ENCODE measurements at places on chromosomes 11 and 22. TPM values are rescaled to one million over a fixed set of nuclear protein-coding genes. Genes with fewer than 3 reads are reported as not detected.
A peak's percentile ranks its signal among the peaks of the same experiment; 100 is the strongest.

The KRTAP5-7 gene
- total RNA-seq: 0.46 TPM

The B3GAT1 gene
- total RNA-seq: 1.2 TPM

The ALDH3B1 gene
- 95.9 TPM for total RNA-seq

The ACRV1 gene
- total RNA-seq: not detected

The SAA2 gene
- total RNA-seq: 4.2 TPM

The LAYN gene
- total RNA-seq: 17.5 TPM

The CNGA4 gene
- not detected for total RNA-seq

The SHISAL1 gene
- total RNA-seq: 1.0 TPM

DNA sequence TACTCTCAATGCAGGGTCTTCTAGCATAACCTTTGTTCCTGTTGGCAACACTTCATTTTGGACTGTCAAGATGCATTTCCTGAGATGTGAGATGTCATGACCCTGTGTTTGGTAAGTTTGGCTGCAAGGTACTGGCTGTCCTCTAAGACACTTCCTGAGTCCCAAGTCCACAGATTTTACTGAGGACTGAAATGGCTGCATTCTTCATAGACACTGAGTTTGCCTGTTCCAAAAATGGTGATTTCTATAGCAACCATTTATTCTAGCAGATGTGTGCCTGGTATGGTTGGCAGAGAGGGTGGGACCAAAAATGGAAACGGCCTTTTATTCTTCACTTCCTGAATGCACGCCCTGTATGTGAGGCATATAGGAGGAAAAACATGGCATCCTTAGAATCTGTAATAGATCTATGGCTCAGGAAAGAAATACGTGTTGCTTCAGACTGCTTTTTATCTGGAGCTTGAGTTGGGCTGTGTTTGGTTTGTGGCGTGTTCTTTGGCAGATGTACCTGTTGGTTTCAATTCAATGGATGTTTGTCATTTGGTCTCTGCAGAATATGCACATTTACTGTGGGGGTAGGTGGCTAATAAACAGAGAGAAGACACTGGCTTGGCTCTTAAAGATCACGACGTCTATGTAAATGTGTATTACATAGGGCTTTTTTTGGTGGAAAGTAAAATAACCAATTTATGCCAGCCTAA lies 62.4 kb downstream of the ZBTB16 start:
- no peak for DNase-seq
- H3K4me3 ChIP-seq: no peak overlapping the region
- peak overlapping the region; percentile 24 for H3K27ac ChIP-seq
- peaks cover 52% of the 10 kb centered on the region for H3K4me1 ChIP-seq
- no peaks in the 10 kb centered on the region for H3K27me3 ChIP-seq
- peaks cover 25% of the 10 kb centered on the region for H3K36me3 ChIP-seq

DNA sequence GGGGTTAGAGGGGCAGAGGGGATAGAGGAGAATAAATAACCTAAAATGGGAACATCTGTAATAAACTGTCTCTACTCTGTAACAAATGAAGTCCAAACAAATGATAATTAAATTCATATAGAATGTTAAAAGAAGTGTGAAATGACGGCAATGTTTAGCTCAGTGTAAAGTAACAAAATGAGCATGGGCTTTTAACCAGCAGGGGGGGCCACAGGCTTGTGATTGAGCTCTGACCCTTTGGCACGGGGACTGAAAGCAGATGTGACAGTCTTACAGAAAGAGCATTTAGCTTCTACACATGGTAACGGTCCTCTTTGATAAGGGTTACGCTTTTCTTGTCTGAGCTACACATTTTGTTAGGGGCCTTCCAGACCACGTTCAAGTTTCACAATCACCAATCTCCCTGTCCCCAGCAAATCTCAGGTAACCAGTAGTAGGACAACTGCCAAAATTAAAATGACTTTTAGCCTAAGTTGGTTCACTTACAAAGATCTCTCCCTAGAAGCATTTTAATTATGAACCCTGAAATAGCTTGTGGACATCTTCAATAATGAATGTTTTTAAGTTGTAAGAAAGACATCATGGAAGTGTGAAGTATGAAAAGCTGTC lies 262.5 kb downstream of the DCDC1 start:
- peak; percentile 57 for DNase-seq
- H3K27ac ChIP-seq: no peak overlapping the region
- H3K27me3 ChIP-seq: no peaks in the 10 kb centered on the region
- no peaks in the 10 kb centered on the region for H3K4me1 ChIP-seq

- H3K27ac ChIP-seq: no peak overlapping the region
- no peak overlapping the region for H3K4me3 ChIP-seq
- no peak for DNase-seq
- no peaks in the 10 kb centered on the region for H3K4me1 ChIP-seq
- H3K27me3 ChIP-seq: no peaks in the 10 kb centered on the region
- peaks cover 33% of the 10 kb centered on the region for H3K36me3 ChIP-seq
These were observed 53.9 kb upstream of the PHOX2A start for GRCh38 chr11:72297828-72298227.

DNA sequence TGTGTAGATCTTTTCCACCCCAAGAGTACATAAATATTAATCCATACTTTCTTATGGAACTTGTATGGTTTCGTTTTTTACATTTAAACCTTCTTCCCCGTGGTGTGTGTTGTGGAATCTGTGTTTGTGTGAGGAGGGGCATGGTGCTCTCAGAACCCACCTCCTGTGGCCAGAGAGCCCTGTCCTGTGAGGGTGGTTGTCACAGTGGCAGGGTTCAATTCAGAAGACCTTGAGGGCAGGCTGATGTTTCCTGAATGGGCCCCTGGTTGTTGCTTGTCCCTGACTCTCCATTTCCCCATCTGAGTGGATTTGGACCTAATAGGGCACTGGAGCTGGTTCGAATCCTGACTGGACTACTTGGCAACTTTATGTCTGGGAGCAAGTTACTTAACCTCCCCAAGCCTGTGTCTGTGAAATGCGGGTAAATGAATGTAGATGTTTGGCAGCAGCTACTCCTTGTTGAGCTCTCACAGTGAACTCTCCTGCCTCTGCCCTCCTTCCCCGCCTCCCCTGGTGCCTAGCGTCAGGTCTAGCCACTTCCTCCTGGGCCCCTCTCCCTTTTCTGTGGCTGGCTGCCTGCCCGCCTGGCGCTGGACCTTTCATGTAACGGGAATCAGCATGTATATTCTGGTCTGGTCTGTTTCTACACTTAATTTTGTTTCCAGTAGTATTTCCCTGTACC lies 7.3 kb downstream of the NEAT1 start:
- peak overlapping the region; percentile 63 for H3K27ac ChIP-seq
- DNase-seq: peak; percentile 87
- peaks cover 64% of the 10 kb centered on the region for H3K4me1 ChIP-seq
- H3K36me3 ChIP-seq: peaks cover 57% of the 10 kb centered on the region

DNA sequence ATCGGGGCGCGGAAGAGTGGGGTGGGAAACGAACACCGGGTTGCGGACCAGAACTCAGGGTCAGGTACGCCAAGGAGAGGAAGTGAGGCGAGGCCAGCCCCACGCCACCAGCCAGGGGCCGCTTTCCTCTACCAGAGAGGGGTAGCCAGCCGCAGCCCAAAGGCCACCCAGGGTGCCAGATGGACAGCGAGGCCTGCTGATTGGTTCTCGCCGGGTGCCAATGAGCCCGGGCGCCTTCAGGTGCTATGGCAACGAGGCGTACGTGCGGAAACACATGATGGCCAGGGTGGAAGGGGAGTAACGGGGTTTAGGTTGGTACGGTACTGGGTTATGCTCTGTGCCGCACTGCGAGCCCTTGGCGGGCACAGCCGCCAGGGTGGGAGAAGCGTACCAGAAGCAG lies 128.9 kb downstream of the SERGEF start:
- no peaks in the 10 kb centered on the region for H3K4me1 ChIP-seq
- no peaks in the 10 kb centered on the region for H3K27me3 ChIP-seq
- H3K4me3 ChIP-seq: no peak overlapping the region
- DNase-seq: no peak

DNA sequence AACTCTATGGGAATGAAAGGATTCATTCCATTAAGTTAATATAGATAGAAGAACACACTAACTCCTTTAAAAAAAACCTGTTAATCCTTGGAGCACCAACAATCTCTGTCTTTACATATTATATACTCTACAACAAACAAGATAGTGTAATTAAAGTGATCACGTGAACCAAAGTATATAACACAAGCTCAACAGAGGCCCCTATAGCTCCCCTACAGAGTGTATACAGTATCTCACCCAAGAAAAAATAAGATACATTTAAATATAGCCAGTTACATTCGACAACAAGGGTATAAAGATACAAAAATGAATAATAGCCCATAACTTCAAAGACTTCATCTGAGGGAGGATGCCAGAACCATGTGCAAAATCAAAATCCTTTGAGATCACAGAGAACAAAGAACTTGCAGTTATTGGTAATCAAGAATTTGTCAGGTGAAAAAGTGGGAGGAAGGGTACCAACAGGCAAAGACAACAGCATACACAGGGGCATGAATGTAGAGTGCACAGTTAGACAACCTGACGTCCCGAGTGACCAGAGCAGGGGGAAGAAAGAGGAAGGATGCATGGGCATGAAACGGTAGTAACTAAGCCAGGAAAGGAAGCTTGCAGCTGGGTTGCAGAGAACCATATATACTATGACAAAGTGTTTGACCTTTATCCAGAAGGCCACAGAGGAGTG lies 4.7 kb downstream of the FCHSD2 start:
- no peak for DNase-seq

- H3K4me3 ChIP-seq: no peak overlapping the region
- no peak for DNase-seq
- no peaks in the 10 kb centered on the region for H3K27me3 ChIP-seq
- no peaks in the 10 kb centered on the region for H3K4me1 ChIP-seq
- H3K36me3 ChIP-seq: no peaks in the 10 kb centered on the region
These were observed 57.6 kb downstream of the DLG2 start for GRCh38 chr11:85569525-85569924.

DNA sequence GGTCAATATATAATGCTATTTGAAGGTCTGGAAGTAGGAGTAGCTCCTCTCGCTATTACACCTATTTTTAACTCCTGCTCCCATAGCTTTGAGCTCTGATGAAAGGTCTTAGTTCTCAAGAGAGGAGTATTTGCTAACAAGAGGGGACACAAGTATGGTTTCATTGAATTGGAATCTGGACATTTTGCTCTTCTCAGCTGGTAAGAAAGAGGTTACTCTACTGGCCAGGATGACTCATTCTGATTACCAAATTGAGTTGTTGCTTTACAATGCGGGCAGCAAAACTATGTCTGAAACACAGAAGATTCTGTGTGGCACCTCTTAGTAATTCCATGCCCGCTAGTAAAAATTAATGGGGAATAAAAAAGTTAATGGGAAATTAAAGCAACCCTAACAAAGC lies 63.6 kb upstream of the EP300 start:
- H3K27ac ChIP-seq: peak overlapping the region; percentile 58
- H3K4me3 ChIP-seq: no peak overlapping the region
- no peak for DNase-seq
- no peaks in the 10 kb centered on the region for H3K27me3 ChIP-seq

- H3K36me3 ChIP-seq: no peaks in the 10 kb centered on the region
- no peaks in the 10 kb centered on the region for H3K4me1 ChIP-seq
- no peak overlapping the region for H3K4me3 ChIP-seq
- H3K27me3 ChIP-seq: no peaks in the 10 kb centered on the region
- no peak overlapping the region for H3K27ac ChIP-seq
These were observed 413.6 kb downstream of the OPCML start for GRCh38 chr11:133118563-133119268.

- peaks cover 9% of the 10 kb centered on the region for H3K4me1 ChIP-seq
- H3K4me3 ChIP-seq: no peak overlapping the region
- H3K27ac ChIP-seq: no peak overlapping the region
These were observed 61.1 kb downstream of the WNT7B start for GRCh38 chr22:45915841-45916240.

GRCh38 chr11:30045921-30046577 lies 29.2 kb upstream of the KCNA4 start:
- H3K36me3 ChIP-seq: no peaks in the 10 kb centered on the region
- no peak for DNase-seq
- no peaks in the 10 kb centered on the region for H3K4me1 ChIP-seq
- H3K27me3 ChIP-seq: no peaks in the 10 kb centered on the region

- H3K27ac ChIP-seq: no peak overlapping the region
- H3K27me3 ChIP-seq: no peaks in the 10 kb centered on the region
- peaks cover 33% of the 10 kb centered on the region for H3K4me1 ChIP-seq
- H3K4me3 ChIP-seq: no peak overlapping the region
- no peaks in the 10 kb centered on the region for H3K36me3 ChIP-seq
- peak; percentile 91 for DNase-seq
These were observed 14.8 kb upstream of the RPS3 start for GRCh38 chr11:75384438-75385080.

DNA sequence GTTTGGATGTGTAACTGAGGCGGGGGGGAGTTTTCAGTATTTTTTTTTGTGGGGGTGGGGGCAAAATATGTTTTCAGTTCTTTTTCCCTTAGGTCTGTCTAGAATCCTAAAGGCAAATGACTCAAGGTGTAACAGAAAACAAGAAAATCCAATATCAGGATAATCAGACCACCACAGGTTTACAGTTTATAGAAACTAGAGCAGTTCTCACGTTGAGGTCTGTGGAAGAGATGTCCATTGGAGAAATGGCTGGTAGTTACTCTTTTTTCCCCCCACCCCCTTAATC lies 2.3 kb downstream of the MALAT1 start:
- peaks cover 24% of the 10 kb centered on the region for H3K4me1 ChIP-seq
- peak overlapping the region; percentile 100 for H3K27ac ChIP-seq
- peaks cover 51% of the 10 kb centered on the region for H3K36me3 ChIP-seq
- H3K27me3 ChIP-seq: no peaks in the 10 kb centered on the region
- no peak for DNase-seq

DNA sequence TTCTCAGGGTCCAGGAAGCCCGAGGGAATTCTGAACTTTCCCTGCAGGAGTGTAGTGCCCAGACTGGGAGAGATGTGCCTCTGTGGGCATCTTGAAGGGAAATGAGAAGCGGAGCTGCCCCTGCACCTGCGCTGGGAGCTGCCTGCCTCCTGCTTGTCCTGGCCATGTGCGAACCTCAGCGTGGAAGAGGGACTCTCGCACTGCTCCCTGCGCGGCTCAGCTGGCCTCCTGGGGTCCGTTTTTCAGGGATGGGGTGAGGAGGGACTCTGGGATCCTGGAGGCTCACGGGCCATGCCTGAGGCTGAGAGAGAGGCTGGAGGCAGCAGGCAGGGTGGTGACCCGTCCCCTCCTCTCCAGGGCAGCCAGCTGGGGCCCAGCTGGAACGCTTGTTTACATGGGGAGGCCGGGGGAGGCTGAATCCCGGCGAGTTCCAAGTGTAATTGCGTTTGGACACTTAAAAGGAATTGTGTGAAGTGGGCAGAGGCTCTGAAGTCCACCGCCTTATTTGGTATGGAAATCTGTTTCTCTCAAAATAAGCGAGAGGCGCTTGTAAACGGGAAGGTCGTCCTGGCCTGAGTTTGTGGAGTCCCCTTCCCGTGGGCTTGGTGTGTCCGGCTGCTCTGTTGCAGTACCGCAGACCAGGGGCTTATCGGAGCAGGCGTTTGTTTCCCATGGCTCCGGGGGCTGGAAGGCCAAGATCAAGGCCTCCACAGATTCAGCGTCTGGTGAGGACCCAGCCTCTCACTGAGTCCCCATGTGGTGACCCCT lies 1.2 kb upstream of the MRGPRF start:
- DNase-seq: no peak
- H3K36me3 ChIP-seq: no peaks in the 10 kb centered on the region
- H3K27me3 ChIP-seq: peaks cover 31% of the 10 kb centered on the region
- peak overlapping the region; percentile 78 for H3K27ac ChIP-seq

- no peak for DNase-seq
- no peaks in the 10 kb centered on the region for H3K36me3 ChIP-seq
- no peaks in the 10 kb centered on the region for H3K4me1 ChIP-seq
These were observed 1013.2 kb downstream of the TBC1D22A start for GRCh38 chr22:47775686-47776085.
